NAMALWA (cell line): ENCODE measurements at places on chromosomes 6 and 20.

GRCh38 chr20:49567421-49568277 is at the start of gene PTGIS:
TSS of gene PTGIS (minus strand) at chr20:49568137. CDS start at chr20:49568116, 21 bp downstream.
- DNase-seq = no peak

GRCh38 chr6:11142296-11143027 is 30.9 kb upstream of the ERVFRD-1 start:
- DNase-seq = no peak

DNA sequence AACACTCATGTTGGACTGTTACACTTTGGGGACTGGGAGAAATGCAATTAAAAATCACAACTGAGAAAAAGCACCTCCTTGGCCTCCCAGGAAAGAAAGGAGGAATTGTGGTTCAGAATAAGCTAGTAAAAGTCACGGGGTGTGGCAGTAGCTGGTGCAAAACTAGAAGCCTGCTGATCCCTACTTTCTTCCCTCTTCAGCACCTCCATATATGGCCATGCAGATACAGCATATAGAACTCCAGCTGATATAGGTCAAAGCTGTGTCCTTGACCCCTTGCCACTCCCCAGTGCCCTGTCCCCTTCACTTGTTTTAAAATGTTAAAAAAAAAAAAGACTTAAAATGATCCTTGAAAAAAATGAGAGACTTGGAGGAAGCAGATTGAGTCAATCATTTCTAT is 5.5 kb upstream of the FLRT3 start:
- no peak for DNase-seq

- no peak for DNase-seq
Observed at GRCh38 chr20:57977141-57977540, 251.3 kb downstream of the ANKRD60 start.

- DNase-seq = no peak
Observed at GRCh38 chr6:17879184-17879583, 108.3 kb downstream of the KIF13A start.

GRCh38 chr6:3357678-3358077 is 98.9 kb downstream of the PSMG4 start:
- no peak for DNase-seq

DNA sequence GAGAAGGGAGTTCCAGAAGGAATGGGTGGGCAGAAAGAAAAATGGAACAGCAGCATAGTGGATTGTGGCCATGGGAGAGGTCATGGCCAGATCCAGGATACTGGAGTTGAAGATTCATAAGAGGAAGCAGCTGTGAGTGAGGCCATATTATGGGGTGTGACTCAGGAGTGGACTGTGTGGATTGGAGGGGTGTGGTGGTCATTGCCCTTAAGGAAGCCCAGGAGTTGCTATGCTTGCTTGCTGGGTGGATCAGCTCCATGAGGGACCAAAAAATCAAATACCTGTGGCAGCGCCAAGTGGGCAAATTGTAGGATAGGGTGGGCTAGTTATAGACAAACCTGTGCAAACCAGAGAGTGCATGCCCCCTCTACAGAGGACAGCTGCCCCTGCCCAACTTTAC is 18.3 kb downstream of the LRRC1 start:
- no peak for DNase-seq

GRCh38 chr6:168447282-168447681 is 6.3 kb downstream of the SMOC2 start:
- peak; percentile 16 for DNase-seq

DNA sequence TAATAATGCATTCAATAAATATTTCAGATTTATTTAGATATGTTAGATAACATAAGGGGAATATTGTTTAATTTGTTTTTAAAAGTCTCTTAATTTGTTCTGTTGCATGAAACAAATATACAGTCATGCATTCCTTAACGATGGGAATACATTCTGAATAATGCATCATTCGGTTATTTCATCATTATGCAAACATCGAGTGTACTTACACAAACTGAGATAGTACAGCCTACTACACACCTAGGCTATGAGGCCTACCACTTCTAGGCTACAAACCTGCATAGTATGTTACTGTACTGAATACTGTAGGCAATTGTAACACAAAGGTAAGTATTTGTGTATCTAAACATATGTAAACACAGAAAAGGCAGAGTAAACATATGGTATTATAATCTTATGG is 118.7 kb downstream of the EPHA7 start:
- no peak for DNase-seq

DNA sequence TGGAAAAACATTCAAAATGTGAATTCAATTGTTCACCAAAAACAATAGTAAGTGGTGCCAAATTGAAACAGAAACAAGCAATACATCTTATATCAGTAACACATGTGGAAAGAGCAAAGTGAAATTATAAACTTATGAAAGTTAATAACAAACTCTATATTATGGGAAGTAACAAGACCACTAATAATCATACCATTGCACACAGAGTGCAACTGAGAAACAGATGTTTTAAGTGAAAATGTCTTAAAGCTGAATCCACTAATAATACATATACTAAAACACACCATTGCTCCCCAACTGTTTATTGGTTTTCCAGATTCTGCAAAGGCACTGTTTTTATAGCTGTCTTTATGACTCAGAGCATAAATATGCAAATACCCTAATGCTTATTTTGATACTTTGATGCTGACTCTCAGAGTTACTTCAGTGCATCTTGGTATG is 292.3 kb downstream of the RFPL4B start:
- DNase-seq = no peak

DNA sequence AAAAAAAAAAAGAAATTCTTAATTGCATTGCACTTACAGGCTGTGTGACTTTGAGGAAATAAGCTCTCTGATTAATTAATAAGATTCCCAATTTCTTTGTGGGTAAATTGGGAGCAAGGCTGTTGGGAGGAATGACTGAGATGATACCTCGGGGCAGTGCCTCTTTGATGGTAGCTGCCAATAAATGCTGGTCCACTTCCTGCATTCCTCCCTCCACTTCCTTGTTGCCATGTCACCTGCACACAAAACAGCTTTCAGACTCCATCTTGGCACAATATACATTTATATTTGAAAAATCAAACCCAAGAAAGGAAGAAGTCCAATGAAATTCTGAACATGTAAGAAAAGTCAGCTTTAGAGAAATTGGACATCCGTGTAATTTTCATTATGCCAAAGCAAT is 45.1 kb downstream of the MTHFD1L start:
- DNase-seq = no peak
